Stimulated activated effector memory CD8-positive, alpha-beta T cell treated with anti-CD3 and anti-CD28 coated beads, Interleukin-12 subunit alpha, Interleukin-12 subunit beta, amount 100 ng/mL, for 72 hours (primary cell): ENCODE measurements at places on chromosomes 12 and 14.

- DNase-seq, result peak; percentile 70
Measured at GRCh38 chr12:67698672-67699581, 50.4 kb downstream of the DYRK2 start.

- DNase-seq, result no peak
Measured at GRCh38 chr12:122841544-122842321, 6.5 kb downstream of the HIP1R start.

DNA sequence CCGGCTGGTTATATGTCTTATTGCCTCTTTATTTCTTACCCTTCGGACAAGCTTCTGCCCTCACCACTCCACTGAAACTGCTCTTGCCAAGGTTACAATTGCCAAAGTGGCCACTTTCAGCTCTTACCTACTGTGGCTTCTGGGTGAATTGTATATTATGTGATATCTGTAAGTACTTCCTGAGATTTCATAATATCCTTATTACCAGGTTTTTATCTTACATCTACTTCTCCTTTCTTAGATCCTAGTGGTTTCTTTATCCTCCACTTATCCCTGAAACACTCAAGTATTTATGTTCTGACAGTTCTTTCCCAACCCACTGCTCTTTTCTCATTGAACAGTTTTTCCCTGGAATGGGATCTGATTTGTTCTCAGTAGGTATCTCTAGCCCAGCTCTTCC lies 10.5 kb downstream of the CELA1 start:
- DNase-seq, result no peak

- no peak for DNase-seq
Measured at GRCh38 chr14:52391881-52392615, 77.9 kb downstream of the PTGER2 start.

GRCh38 chr12:65121956-65122469 lies 908 bp upstream of the WIF1 start:
- no peak for DNase-seq

- DNase-seq, result no peak
Measured at GRCh38 chr12:50786498-50787231, 22.8 kb downstream of the ATF1 start.
